Left renal pelvis (tissue), 4 donors: ENCODE measurements at places on chromosomes 12 and 14. TPM values are rescaled to one million over a fixed set of nuclear protein-coding genes. Genes with fewer than 3 reads are reported as not detected.

Gene DHRS7
- polyA plus RNA-seq = 55.7 TPM

Gene PLEKHG7
- polyA plus RNA-seq = 1.0 TPM

Gene RHNO1
- polyA plus RNA-seq = 41.8 TPM

Gene ART4
- polyA plus RNA-seq = 0.07 TPM

Gene REM2
- polyA plus RNA-seq = 0.87 TPM

Gene HOXC5
- polyA plus RNA-seq = 2.5 TPM

Gene TTC9
- 3.2 TPM for polyA plus RNA-seq

Gene RIN3
- polyA plus RNA-seq = 6.4 TPM

Gene TMPRSS12
- 0.08 TPM for polyA plus RNA-seq

Gene ZBTB42
- polyA plus RNA-seq = 3.9 TPM

Gene FSCB
- not detected for polyA plus RNA-seq

Gene RBM23
- 124 TPM for polyA plus RNA-seq

Gene MFAP5
- 11.9 TPM for polyA plus RNA-seq

Gene IL23A
- 1.3 TPM for polyA plus RNA-seq

Gene ZNF891
- 3.8 TPM for polyA plus RNA-seq

Gene CCDC177
- 0.08 TPM for polyA plus RNA-seq

Gene TOMM20L
- 1.7 TPM for polyA plus RNA-seq

Gene ZNF605
- 26.8 TPM for polyA plus RNA-seq

Gene MYRFL
- polyA plus RNA-seq = 1.2 TPM

Gene TAMALIN
- polyA plus RNA-seq = 20.4 TPM

Gene SLC38A1
- 71.0 TPM for polyA plus RNA-seq

Gene RBMS2
- polyA plus RNA-seq = 46.8 TPM

Gene OTUB2
- 4.4 TPM for polyA plus RNA-seq

Gene ERP29
- polyA plus RNA-seq = 153 TPM

Gene ALDH2
- polyA plus RNA-seq = 87.6 TPM

Gene ADAM21
- polyA plus RNA-seq = 0.36 TPM

Gene MYO1H
- 0.93 TPM for polyA plus RNA-seq

Gene MYO1A
- polyA plus RNA-seq = not detected

Gene PDZRN4
- 9.0 TPM for polyA plus RNA-seq

Gene FAM90A1
- 1.5 TPM for polyA plus RNA-seq

Gene BDKRB2
- polyA plus RNA-seq = 3.5 TPM

Gene RD3L
- not detected for polyA plus RNA-seq

Gene CD163L1
- polyA plus RNA-seq = 1.9 TPM

Gene RASAL1
- polyA plus RNA-seq = 0.16 TPM

Gene ALDH1L2
- polyA plus RNA-seq = 1.1 TPM

Gene IRAK3
- polyA plus RNA-seq = 3.2 TPM

Gene SMCO2
- polyA plus RNA-seq = 0.45 TPM

Gene GPR162
- 29.3 TPM for polyA plus RNA-seq

Gene STAC3
- 8.9 TPM for polyA plus RNA-seq

Gene PSME1
- 204 TPM for polyA plus RNA-seq

Gene LRTM2
- 0.22 TPM for polyA plus RNA-seq

Gene CD4
- polyA plus RNA-seq = 31.0 TPM

Gene P3H3
- polyA plus RNA-seq = 35.8 TPM

Gene CD9
- 178 TPM for polyA plus RNA-seq

Gene AQP5
- 3.1 TPM for polyA plus RNA-seq

Gene GSC
- not detected for polyA plus RNA-seq

Gene ABCD2
- polyA plus RNA-seq = 0.22 TPM

Gene OR4E2
- polyA plus RNA-seq = 0.09 TPM

Gene KRT72
- not detected for polyA plus RNA-seq

Gene TSHR
- polyA plus RNA-seq = 0.22 TPM

Gene SYCP3
- 1.4 TPM for polyA plus RNA-seq

Gene OR6C75
- polyA plus RNA-seq = not detected

Gene TPH2
- polyA plus RNA-seq = 0.22 TPM

Gene PNP
- 59.0 TPM for polyA plus RNA-seq

Gene SPTB
- 16.8 TPM for polyA plus RNA-seq

Gene FOXN4
- polyA plus RNA-seq = 3.5 TPM

Gene KRT6C
- polyA plus RNA-seq = not detected

Gene SLC6A15
- 0.82 TPM for polyA plus RNA-seq

Gene PRKD1
- polyA plus RNA-seq = 32.0 TPM

Gene GPR137C
- polyA plus RNA-seq = 9.0 TPM
